ENCODE measurements at places on chromosomes 6 and 20. TPM values are rescaled to one million over a fixed set of nuclear protein-coding genes. Genes with fewer than 3 reads are reported as not detected.
A peak's percentile ranks its signal among the peaks of the same experiment; 100 is the strongest.

DNA sequence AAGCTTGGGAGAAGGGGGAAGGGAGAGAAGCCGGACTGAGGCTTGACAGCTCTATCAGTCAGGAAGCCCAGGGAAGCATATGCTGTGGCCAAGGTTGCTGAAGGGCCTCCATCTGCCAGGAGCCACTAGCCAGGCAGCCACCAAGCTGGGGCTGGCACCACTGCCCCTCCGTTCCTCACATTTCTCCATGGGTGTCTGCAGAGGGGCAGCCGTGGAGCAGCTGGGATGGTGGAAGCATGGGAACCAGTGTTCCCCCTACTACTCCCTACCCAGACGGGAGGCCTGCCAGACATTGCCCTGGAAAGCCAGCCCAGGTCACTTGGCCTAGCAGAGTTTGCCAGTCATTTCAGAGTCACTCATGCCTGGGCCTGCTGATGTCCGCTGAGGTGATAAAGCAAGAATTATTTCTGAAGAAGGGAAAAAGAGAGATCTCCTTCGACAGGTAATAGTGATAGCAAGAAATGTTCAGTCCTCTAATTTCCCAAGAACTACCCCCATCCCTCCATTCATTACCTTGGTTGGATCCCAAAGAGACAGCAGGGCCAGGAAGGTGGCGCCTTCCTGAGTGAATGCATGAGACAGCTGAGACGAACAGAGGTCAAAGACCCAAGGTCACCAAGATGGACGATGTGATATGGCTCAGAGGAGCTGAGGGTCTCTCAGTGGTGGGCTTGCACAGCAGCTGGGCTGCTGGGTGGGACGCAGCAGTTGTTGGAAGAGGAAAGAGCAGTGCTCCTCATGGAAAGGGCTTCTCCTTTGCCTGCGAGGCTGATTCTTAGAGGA is 21.9 kb downstream of the SNPH start:
- peak overlapping the region; percentile 93 for H3K27ac ChIP-seq
- H3K4me1 ChIP-seq = peaks cover 42% of the 10 kb centered on the region
- H3K36me3 ChIP-seq = peaks cover 15% of the 10 kb centered on the region
- H3K4me3 ChIP-seq = no peak overlapping the region
- no peaks in the 10 kb centered on the region for H3K27me3 ChIP-seq

GRCh38 chr6:98323605-98324004 is 510.8 kb upstream of the POU3F2 start:
- no peak for DNase-seq
- H3K27ac ChIP-seq = no peak overlapping the region
- no peak overlapping the region for H3K4me3 ChIP-seq
- no peaks in the 10 kb centered on the region for H3K4me1 ChIP-seq
- H3K27me3 ChIP-seq = no peaks in the 10 kb centered on the region
- no peaks in the 10 kb centered on the region for H3K36me3 ChIP-seq

DNA sequence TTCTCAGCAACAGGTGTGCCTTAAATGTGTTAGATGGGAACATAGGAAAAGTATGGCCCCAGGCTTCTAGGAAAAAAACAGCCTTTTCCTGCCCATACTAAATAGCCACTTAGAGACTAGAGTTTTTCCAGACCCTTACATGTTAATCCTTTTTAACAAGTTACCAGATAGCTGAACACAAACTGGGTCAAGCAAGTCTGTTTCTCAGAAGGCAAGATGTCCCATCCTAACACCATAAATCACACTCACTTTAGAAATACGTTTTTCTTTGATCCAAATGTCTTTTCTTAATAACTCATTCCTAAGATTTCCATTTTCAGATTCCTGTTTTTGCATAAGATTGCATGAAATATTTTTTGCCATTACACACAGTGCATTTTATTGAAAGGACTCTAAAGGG is 241.3 kb downstream of the KCNQ5 start:
- no peak for DNase-seq
- no peaks in the 10 kb centered on the region for H3K36me3 ChIP-seq
- no peak overlapping the region for H3K27ac ChIP-seq
- H3K4me1 ChIP-seq = no peaks in the 10 kb centered on the region
- H3K27me3 ChIP-seq = no peaks in the 10 kb centered on the region

GRCh38 chr6:88631830-88632229 is 331.6 kb downstream of the RNGTT start:
- no peak overlapping the region for H3K4me3 ChIP-seq
- no peaks in the 10 kb centered on the region for H3K36me3 ChIP-seq
- no peaks in the 10 kb centered on the region for H3K27me3 ChIP-seq
- H3K27ac ChIP-seq = no peak overlapping the region
- DNase-seq = no peak

DNA sequence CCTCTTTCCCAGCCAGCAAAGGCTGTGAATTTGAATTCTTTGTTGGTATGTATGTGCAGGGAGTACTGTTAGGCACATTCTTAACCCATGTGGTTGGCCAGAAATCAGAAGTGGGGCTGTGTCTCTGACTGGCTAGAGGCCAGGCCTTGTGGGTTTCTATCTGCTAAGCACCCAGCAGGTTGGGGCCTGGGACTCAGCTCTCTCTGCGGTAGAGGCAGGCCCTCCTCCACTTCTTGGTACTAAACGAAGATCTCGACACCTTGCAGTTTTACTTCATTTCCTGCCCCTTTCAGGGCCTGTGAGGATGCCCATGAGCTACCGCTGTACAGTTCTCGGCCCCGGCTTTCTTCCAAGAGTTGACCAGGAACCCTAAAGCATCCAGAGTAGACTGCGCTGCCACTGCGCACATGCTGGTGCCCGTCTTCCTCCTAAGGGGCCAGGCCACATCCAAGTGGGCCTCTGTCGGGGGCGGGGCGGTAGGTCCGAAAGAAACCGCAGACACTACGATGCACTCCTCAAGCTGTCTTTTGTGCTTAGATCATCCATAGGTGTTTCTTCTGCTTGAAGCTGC is 51.1 kb downstream of the TCP11 start:
- H3K4me3 ChIP-seq = no peak overlapping the region
- peaks cover 4% of the 10 kb centered on the region for H3K27me3 ChIP-seq
- no peak overlapping the region for H3K27ac ChIP-seq
- DNase-seq = no peak

- H3K36me3 ChIP-seq = no peaks in the 10 kb centered on the region
- DNase-seq = no peak
- H3K4me3 ChIP-seq = no peak overlapping the region
- H3K27ac ChIP-seq = no peak overlapping the region
- peaks cover 4% of the 10 kb centered on the region for H3K27me3 ChIP-seq
Measured at GRCh38 chr6:159308198-159308597, 139.0 kb downstream of the FNDC1 start.

- H3K27me3 ChIP-seq = peaks cover 5% of the 10 kb centered on the region
- DNase-seq = no peak
- no peaks in the 10 kb centered on the region for H3K36me3 ChIP-seq
- H3K4me1 ChIP-seq = no peaks in the 10 kb centered on the region
- H3K4me3 ChIP-seq = no peak overlapping the region
- no peak overlapping the region for H3K27ac ChIP-seq
Measured at GRCh38 chr6:125213939-125214338, 60.4 kb downstream of the TPD52L1 start.

GRCh38 chr20:62955519-62956386 is 3.2 kb downstream of the SLC17A9 start:
- H3K36me3 ChIP-seq = peaks cover 6% of the 10 kb centered on the region
- no peak for DNase-seq
- H3K4me1 ChIP-seq = peaks cover 34% of the 10 kb centered on the region
- no peak overlapping the region for H3K4me3 ChIP-seq
- peak overlapping the region; percentile 79 for H3K27ac ChIP-seq
- no peaks in the 10 kb centered on the region for H3K27me3 ChIP-seq

Gene ADNP
- 90.4 TPM for total RNA-seq

Gene PTCRA
- total RNA-seq = not detected

Gene PACRG
- 0.32 TPM for total RNA-seq

Gene PROKR2
- not detected for total RNA-seq

Gene MUC22
- total RNA-seq = not detected

Gene ELOVL2
- not detected for total RNA-seq

Gene FAXC
- 0.07 TPM for total RNA-seq

Gene HLA-DRA
- total RNA-seq = 73.7 TPM
